ENCODE measurements at places on chromosomes 11 and 22.

DNA sequence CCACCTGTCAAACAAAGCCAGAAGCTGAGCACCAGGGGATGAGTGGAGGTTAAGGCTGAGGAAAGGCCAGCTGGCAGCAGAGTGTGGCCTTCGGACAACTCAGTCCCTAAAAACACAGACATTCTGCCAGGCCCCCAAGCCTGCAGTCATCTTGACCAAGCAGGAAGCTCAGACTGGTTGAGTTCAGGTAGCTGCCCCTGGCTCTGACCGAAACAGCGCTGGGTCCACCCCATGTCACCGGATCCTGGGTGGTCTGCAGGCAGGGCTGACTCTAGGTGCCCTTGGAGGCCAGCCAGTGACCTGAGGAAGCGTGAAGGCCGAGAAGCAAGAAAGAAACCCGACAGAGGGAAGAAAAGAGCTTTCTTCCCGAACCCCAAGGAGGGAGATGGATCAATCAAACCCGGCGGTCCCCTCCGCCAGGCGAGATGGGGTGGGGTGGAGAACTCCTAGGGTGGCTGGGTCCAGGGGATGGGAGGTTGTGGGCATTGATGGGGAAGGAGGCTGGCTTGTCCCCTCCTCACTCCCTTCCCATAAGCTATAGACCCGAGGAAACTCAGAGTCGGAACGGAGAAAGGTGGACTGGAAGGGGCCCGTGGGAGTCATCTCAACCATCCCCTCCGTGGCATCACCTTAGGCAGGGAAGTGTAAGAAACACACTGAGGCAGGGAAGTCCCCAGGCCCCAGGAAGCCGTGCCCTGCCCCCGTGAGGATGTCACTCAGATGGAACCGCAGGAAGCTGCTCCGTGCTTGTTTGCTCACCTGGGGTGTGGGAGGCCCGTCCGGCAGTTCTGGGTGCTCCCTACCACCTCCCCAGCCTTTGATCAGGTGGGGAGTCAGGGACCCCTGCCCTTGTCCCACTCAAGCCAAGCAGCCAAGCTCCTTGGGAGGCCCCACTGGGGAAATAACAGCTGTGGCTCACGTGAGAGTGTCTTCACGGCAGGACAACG is 11.7 kb downstream of the CXCR5 start:
- DNase-seq: no peak

- DNase-seq: no peak
These were observed 7.3 kb upstream of the OR52W1 start for GRCh38 chr11:6191742-6192141.

DNA sequence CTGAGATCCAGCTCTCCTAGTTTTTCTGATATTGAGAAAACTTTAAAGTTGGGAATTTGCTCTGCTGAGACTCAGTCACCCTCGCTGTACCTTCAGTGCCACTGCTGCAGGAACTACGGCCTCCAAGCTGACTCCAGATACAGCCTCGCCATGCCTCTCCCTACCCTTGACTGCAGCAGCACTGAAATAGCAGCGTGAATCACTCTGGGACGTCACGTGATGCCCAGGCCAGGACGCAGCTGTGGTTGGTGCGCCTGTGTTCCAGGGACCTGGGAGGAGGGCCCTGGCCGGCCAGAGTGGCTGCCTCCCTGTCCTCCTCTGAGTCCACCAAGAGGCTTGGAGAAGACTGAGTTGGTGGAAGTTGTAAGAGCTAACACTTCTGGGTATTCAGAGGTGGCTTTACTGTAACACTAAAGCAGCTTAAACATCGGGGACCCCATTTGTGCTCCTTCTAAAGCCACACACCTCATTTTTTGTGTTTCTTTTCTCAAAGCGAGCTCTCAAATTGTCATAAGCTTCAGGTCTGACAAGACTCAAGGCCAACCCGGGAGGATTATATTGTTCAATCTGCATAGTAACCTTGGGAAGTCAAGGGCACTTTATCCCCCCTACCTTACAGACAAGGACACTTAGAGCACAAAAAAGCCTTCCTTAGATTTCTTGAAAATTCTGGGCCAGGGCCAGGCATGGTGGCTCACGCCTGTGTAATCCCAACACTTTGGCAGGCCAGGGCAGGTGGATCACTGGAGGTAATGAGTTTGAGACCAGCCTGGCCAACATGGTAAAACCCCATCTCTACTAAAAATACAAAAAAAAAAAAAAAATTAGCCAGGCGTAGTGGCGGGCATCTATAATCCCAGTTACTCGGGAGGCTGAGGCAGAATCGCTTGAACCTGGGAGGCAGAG is 4.2 kb upstream of the STIP1 start:
- DNase-seq: peak; percentile 72

DNA sequence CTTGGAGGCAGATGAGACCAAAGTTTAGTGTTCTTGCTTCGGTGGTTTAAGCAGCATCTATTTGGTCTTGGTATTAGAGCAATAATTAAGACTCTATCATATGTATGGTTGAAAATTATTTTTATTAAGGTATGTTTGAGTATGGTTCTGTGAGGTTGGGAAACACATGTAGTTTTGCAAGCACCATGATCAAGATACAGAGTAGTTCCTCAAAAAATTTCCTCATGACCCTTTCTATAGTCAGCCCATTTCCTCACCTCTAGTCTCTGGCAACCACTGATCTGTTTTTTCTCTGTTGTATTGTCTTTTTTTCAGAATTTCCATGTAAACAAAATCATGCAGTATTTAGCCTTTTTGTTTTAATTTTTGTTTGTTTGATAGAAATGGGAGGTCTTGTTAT is 18.4 kb downstream of the MTMR3 start:
- DNase-seq: no peak

DNA sequence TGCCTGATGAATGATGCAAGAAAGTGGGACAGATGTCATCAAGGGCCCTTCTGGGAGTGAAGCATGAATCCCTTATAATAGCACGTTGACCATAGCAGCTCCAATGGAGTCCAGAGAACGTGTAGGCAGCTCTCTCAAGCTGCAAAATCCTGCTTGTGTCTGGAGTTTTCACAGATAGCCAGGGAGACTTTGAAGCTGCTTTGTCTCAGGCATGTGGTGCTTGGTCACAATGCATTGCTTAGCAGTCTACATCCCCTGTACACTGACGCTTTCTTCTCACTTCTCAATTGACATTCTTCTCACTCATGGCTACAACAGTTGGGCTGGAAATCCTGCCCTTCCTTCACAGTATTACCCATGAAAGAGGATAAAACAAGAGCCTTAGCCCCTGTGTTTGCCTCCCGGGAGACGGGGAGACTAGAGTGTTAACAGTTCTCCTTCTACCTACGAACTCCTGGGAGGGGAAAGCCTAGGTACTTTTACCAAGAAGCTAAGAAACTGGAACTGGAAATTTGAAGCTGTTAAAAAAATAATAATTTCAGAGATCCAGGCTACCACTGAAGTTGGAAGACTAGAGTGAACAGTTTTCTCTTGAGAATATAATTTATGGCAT is 20.7 kb upstream of the MMP7 start:
- DNase-seq: no peak

DNA sequence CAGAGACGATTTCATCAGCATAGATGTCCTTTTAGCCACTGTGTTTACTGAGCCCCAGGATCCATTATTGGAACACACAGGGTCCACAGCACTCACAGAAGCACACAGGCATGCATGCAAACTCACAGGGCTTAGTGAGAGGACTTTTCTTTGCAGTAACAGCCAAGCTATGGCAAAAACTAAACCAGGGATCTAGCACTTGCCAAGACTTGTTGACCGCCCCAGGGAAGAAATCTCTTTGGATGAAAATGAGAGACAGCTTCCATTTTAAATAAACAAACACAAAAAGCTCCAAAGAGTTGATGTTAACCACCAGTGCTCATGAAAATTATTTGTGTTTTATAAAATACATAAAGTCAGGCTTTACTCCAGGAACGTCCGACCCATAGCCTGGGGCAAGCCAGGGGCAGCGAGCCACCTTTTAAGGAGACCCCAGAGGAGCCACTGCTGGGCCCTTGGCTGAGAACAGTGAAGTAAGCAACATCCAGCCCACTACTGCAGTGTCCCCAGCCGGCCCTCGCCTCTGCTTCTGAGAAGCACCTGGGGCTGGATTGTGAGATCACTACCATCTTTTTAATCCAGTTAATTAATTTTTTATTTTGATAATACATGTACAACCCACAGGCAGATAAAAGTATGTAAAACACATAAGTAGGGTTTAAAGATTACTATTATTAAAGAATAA is 22.0 kb upstream of the TFIP11 start:
- DNase-seq: no peak

GRCh38 chr11:132898021-132898420 is 634.3 kb downstream of the OPCML start:
- no peak for DNase-seq

Measured in T1000 (cell line).